ENCODE measurements at places on chromosomes 3 and 15.

DNA sequence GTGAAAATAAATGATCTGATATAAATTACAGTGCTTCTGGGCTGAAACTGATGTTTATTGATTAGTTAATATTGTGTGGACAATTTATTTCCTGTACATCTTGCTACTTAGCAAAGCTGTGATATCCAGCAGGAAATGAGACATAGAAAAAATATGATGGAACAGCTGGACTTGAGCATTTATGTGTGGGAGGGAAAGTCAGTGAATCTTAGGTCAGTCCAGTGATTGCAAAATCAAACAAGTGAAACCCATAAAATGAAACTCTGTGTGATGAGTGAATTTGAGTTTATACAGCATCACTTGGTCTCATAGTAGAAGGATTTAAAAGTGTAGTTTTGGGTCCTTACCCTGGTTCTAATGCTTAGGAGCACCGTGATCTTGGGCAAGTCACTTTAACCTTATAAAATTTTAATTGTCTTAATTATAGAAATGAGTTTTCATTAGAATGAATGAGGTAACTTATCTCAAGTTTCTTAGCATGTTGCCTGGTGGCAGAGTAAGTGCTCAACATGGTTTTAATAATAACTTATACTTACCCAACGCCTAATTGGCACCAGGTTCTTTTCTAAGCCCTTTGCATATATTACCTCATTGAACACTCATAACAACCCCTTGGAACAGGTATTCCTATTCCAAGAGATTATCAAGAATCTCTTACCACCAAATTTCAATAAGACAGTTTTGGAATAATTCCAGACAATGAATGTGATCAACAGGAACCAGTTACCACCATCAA, 194.6 kb downstream of the ADAMTSL3 start:
- peak; percentile 39 for DNase-seq

- no peak for DNase-seq
Measured at GRCh38 chr3:55074796-55075195, 146.9 kb upstream of the LRTM1 start.

GRCh38 chr3:25863416-25863959, 73.6 kb downstream of the OXSM start:
- DNase-seq: no peak

- no peak for DNase-seq
Measured at GRCh38 chr3:74267131-74267530, 347.3 kb downstream of the CNTN3 start.

DNA sequence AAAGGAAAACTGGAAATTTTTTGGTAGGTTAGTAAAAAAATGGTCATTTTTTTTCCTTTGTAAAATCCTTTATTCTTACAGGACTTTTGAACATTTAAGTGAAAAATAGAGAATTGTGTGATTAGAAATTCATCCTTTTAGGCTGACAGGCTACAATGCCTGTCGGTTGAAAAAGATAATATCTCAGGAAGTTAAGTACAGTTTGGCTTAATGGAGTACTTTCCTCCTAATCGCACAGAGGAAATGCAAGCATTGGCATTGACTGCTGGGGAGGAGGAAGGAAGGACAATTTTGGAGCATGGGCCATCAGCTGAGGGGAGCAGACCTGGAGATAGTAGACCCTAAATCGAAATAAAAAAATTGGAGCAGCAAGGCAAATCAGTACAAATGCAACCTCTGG, 135.1 kb upstream of the ICE2 start:
- DNase-seq: no peak

- no peak for DNase-seq
Measured at GRCh38 chr15:67944010-67944641, 104.3 kb upstream of the RNU6-1 start.

GRCh38 chr15:39554746-39555387, 26.0 kb upstream of the THBS1 start:
- no peak for DNase-seq

DNA sequence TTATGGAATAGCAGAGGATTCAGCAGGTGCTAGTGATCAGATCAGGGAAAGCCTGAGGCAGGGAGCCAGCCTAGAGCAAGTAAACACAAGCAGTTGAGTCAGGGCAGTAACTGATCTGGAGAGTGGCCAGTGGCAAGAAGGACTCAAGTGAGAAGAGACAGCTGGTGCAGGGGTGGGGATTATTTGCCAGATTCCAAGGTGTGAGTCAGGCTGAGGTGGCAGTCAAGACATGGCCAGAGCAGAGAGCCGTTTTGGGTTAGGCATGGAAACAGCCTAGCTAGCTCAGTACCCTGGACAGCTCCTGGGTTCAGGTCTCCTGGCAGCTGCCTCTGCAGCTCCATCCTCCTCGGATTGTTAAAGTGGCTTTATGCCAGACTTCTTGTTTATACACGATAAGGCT, 281.9 kb upstream of the ONECUT1 start:
- DNase-seq: no peak

All from GM04503 (cell line).